Suprapubic skin (tissue), 4 donors: ENCODE measurements at places on chromosomes 4 and X. TPM values are rescaled to one million over a fixed set of nuclear protein-coding genes. Genes with fewer than 3 reads are reported as not detected.

The TREX2 gene
- 59.3 TPM for total RNA-seq

The USP38 gene
- total RNA-seq: 23.7 TPM

The ERAS gene
- total RNA-seq: not detected

The PCDH7 gene
- 42.8 TPM for total RNA-seq

The LGI2 gene
- 0.26 TPM for total RNA-seq

The TEX13C gene
- not detected for total RNA-seq

The CXCL8 gene
- 1.5 TPM for total RNA-seq

The FAM120C gene
- total RNA-seq: 16.3 TPM

The RBM47 gene
- total RNA-seq: 286 TPM

The SSX2 gene
- not detected for total RNA-seq

The CENPVL1 gene
- not detected for total RNA-seq

The NUDT10 gene
- 0.68 TPM for total RNA-seq

The GPR78 gene
- total RNA-seq: not detected

The SHROOM2 gene
- 16.7 TPM for total RNA-seq

The MAGEA11 gene
- not detected for total RNA-seq

GRCh38 chr4:152591396-152591795 is 55.5 kb upstream of the FBXW7 start:
- peak; percentile 81 for DNase-seq

- DNase-seq: no peak
These were observed 149.2 kb downstream of the CHRDL1 start for GRCh38 chrX:110646386-110646785.

DNA sequence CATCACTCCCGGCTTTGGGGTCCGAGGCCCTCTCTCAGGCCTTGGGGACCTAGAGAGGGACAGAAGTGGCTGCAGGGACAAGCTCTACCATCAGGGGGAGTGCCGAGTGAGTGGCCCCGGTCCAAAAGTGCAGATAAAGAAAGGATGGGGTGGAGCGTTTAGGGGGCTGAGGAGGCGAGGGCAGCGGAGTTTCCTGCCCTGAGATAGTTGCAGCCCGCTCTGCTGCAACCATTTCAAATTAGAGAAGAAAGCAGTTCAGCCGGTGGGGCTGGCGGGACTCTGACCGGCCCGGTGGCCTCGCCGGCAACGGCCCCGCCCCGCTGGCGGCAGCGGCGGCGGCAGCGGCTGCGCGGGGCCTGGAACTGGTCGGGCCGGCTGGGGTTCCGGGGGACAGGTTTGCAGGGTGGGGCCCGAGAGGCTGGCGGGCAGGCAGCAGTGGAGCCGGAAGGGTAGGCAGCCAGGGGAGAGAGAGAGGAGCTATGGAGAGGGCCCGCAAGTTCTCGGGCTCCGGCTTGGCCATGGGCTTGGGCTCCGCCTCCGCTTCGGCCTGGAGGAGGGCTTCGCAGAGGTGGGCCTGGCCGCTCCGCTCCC is 7.6 kb downstream of the DLG3 start:
- no peak for DNase-seq

DNA sequence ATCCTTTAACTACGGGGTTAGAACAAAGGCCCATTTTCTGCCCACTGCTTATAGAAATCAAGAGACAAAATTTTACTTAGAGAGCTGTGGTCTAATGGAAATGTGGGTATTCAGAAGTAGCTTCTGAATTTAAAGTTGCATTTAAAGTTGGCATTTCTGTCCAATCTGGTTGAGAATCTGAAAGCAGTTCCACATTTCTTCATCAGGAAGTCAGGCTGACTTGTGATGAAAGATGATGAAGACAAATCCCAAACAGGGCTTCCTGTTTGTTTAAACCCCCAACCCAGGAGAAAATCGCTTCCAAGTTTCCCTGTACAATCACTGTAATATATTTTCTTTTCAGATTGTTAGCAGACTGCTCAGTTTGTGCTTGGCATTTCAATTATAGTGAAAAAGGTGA is 345.3 kb downstream of the SPRY1 start:
- DNase-seq: no peak

DNA sequence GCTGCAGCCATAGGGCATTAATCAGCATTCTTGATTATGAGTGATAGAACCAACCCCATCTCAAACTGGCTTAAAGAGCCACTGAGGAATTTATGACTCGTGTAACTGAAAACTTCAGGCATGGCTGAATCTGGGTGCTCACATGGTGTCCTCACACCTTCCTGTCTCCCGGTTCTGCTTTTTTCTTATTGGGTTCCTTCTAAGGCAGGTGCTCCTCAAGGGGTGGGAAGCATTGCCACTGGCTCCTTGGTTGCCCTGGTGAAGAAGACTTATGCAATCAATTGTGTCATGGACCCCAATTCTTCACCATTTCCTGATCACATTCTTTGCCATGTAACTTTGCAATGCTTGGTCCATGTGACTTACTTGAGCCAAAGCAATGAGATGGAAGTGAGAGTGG is 4.3 kb upstream of the ZCCHC4 start:
- no peak for DNase-seq

DNA sequence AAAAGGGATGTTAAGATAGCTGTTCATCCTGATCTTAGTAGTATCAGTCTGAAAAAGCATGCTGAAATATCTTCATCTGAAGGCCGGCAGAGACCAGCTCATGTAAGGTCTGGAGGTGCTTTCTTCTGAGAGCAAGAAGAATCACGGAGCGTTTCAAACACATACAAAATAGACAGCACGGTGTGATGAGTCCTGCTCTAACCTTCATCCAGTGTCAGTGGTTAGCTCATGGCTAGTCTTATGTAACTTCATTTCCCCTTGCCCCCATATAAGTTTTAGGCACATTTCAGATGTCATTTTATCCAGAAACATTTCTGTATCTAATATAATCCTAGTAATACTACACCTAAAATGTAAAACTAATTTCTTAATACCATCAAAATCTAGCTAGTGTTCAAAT is 27.8 kb downstream of the ADD1 start:
- no peak for DNase-seq

DNA sequence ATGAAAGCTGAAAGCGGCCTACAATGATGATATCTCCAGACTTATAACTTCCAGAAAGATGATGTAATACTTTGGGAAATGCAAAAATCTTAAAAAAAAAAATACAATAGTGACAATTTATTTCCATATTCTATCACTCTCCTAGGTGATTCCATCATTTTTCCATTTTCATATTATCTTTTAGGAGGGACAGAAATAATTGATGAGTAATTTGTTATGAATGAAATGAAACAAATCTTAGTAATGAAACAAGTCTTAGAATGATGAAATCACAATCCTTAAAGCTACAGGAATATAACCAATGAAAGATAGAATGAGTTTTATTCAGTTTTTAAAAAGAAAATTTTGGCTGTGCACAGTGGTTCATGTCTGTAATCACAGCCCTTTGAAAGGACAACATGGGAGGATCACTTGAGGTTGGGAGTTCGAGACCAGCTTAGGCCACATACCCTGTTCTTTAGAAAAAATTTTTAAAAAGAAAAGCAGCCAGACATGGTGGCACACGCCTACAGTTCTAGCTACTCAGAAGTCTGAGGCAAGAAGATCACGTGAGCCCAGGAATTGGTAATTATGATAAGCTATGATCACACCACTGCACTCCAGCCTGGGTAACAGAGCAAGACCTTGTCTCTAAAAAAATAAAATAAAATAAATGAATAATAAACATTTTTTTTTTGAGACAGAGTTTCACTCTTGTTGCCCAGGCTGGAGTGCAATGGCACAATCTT is 21.7 kb downstream of the CLOCK start:
- no peak for DNase-seq

GRCh38 chrX:153948847-153949805 is 4.7 kb upstream of the RENBP start:
- no peak for DNase-seq

- DNase-seq: no peak
These were observed 1.3 kb downstream of the NEUROG2 start for GRCh38 chr4:112514647-112515197.

DNA sequence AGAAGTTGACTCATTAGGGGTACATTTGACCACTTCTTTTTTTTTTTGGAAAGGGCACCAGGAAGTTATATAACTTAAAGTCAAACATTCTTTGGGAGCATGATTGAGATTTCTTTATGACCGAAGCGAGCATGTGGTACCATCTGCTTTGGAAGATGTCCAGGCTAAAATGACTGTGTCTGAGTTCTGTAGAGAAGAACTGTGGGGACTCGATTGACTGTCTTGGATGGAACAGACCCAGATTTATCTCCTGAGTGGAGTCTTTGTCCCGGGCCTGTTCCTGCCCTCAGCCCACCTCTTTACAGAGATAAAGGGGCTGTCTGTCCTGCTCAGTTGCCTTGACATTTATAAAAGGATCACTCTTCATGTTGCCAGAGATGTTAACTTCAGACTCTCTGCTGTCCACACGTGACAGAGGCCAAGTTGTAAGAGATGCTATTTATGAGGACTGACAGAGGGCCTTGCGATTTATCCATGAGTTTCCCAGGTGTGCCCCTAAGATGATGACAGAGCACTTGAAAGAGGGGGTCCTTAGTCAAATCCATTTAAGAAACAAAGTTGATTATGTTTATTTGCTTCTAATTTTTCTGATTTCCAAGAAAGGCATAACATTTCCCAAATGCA is 16.8 kb downstream of the SMIM20 start:
- DNase-seq: no peak

GRCh38 chr4:3043282-3044020 is 30.9 kb downstream of the HTT-AS start:
- no peak for DNase-seq

DNA sequence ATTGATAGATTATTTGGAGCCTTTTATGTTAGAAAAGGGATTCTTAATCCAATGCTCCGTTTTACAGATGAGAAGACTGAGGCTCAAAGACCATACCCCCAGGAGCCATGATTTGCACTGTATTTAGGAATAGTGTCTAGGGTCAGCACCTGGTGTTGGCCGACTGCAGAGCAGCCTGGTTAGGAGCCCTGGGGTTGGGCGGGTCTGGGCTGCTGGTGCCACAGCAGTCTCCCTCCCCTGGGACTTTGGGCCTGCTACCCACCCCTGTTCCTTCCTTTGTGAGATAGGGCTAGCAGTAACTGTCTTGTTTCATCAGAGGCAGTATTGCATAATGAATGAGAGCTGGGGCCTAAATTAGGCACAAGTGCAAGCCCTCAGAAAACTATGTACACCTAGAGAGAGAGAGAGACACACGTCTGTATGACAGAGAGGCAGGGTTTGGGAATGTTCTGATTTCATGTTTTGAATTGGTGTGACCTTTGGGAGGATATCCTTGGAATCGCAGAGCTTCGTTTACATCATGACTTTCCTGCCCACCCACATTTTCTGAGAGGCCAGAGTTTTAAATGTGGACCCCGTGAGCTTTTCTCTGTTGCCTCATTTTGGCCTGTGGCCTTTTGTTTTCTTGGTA is 111.7 kb downstream of the PTTG2 start:
- no peak for DNase-seq

DNA sequence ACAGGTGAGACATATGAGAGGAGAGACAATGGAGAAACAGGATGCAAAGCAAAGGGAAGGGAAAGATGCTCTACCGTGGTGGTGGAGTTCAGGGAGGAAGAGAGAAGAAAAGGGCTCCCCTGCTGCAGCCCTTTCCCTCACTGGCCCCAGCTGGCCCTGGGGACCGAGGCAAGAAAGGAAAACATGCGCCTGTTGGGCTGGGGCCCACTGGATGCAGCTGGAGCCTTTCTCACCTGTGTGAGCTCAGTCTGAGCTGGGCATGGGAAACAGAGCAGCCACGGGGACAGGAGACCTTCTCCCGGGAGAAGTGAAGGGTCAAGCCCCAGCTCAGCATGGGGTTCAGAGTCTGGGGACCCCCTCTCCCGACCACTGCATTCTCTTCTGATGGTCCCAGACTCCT is 11.9 kb downstream of the NXF3 start:
- DNase-seq: no peak

DNA sequence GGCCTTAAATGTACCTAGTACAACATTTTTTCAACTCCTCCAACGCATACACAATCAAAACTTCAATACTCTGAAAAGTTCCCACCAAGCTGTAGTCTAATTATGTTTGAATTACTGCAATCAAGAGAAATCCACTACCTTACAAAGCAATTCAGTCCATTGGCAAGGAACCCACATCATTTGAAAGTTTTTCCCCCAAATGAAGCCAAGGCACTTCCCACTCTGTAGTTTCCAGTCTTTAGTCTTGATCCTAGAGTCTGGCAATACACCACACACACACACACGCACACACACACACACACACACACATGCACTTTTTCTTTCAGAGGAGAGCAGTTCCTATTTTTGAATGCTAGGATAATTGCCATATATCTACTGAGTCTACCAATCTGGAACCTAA is 79.6 kb downstream of the ANTXR2 start:
- DNase-seq: no peak

DNA sequence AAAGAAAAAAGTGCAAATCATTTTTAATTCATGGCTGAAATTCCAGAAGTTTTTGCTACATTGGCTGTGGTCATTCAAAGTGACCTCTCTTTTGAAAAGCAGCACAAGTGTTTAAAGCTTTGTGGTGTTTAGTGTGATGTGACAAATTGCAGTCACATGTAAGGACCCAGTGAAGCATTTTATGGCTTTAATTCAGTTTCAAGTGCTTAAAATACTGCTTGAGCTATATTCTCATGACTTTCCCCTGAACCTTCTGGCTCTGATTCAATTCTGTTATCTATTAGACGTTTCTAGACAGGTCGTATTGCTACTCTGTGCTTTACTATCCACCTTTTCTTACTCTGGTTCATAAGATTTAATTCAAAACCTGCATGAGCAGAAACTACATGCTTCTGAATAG is 105.8 kb downstream of the FAT4 start:
- DNase-seq: no peak

DNA sequence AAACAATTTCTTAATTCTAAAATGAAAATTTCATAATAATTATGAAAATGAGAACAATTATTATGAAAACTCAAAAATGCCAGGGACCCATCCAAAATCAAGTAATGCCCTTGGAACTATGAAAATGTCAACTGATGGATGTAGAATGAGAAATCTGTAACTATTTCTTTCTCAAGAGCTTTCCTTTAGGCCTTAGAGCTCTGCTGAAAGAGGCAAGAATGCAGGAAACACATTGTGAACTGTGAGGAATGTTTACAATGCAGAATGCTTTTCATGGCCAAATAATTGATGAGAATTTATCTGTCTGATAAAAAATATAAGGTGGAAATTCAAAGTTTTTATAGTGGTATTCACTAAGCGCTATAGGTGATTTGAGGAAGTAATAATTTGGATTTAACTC is 207.1 kb upstream of the PCDH18 start:
- no peak for DNase-seq

DNA sequence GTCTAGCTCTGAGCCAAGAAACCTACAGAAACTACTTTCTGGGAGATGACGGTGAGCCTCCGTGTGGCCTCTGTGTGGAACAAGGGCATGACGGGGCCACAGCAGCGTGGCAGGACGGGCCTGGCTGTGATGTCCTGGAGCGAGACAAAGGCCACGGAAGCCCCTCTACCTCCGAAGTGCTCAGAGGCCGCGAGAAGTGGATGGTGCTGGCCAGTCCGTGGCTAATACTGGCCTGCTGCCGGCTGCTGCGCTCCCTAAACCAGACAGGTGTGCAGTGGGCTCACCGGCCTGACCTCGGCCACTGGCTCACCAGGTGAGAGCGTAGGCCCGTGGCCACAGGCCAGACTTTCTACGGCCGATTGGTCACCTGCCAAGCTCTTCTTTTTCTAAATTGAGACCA is 24.6 kb downstream of the PIGG start:
- no peak for DNase-seq
